Progenitor cell of endocrine pancreas (in vitro differentiated cells): ENCODE measurements at places on chromosomes 4 and X. TPM values are rescaled to one million over a fixed set of nuclear protein-coding genes. Genes with fewer than 3 reads are reported as not detected.

DNA sequence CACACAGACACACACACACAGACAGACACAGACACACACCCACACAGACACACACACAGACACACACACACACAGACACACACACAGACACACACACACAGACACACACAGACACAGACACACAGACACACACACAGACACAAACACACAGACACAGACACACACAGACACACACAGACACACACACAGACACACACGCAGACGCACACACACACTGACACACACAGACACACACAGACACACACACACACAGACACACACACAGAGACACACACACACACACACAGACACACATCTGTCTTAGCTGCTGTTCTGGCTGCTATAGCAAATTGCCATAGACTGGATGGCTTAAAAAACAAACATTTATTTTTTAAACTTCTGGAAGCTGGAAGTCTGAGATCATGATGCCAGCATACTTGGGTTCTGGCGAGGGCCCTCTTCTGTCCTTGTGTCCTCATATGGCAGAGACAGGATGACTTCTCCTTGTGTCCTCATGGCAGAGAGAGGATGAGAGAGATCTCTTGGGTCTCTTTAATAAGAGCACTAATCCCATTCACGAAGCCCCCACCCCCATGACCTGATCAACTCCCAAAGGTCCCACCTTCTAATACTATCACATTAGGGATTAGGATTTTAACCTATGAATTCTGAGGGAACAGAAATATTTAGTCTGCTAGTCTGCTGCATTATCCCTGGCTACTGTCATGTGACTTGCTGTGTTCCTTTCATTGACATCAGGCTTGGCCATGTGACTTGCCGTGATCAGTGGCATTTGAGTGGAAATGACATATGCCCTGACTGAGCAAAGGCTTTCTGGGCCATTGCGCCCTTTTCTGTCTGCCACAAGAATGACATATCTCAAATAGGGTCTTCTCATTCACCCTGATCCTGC lies 32.7 kb upstream of the RASGEF1B start:
- no peaks in the 10 kb centered on the region for H3K36me3 ChIP-seq
- peaks cover 10% of the 10 kb centered on the region for H3K27me3 ChIP-seq
- no peak overlapping the region for H3K27ac ChIP-seq
- no peak for DNase-seq
- H3K4me3 ChIP-seq, result no peak overlapping the region
- no peaks in the 10 kb centered on the region for H3K4me1 ChIP-seq

GRCh38 chrX:43644124-43644701 lies 11.9 kb upstream of the MAOA start:
- no peaks in the 10 kb centered on the region for H3K36me3 ChIP-seq
- H3K27ac ChIP-seq, result no peak overlapping the region
- no peaks in the 10 kb centered on the region for H3K27me3 ChIP-seq
- DNase-seq, result no peak
- no peak overlapping the region for H3K4me3 ChIP-seq

The KLB gene
- total RNA-seq, result 0.36 and 0.43 TPM in 2 replicates

The PHKA2 gene
- 65.9 and 71.6 TPM in 2 replicates for total RNA-seq

The MAGEA10 gene
- not detected in 2 replicates for total RNA-seq

- H3K36me3 ChIP-seq, result peaks cover 2% of the 10 kb centered on the region
- DNase-seq, result no peak
- no peak overlapping the region for H3K27ac ChIP-seq
- H3K27me3 ChIP-seq, result no peaks in the 10 kb centered on the region
- no peaks in the 10 kb centered on the region for H3K4me1 ChIP-seq
Measured at GRCh38 chr4:16472537-16472936, 246.3 kb upstream of the TAPT1 start.

DNA sequence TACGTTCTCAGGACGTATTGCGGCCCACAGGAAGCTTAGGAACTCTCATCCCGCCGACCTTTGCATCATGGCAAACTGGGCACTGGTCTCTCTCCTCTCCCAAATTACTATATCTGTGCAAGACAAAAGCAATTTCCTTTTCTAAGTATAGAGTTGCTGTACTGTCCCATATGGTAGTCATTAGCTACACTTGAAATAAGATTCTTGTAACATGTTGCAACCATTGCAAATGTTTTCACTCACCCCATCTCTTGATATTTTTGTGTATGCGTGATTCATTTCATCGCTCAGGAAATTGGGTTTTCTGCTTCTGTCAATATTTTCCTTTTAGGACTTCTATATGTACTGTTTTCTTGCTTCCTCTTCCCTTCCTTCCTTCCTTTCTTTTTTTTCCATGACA lies 15.7 kb downstream of the ARMCX6 start:
- H3K27me3 ChIP-seq, result peaks cover under 1% of the 10 kb centered on the region
- no peak overlapping the region for H3K27ac ChIP-seq
- H3K4me1 ChIP-seq, result peaks cover 20% of the 10 kb centered on the region

DNA sequence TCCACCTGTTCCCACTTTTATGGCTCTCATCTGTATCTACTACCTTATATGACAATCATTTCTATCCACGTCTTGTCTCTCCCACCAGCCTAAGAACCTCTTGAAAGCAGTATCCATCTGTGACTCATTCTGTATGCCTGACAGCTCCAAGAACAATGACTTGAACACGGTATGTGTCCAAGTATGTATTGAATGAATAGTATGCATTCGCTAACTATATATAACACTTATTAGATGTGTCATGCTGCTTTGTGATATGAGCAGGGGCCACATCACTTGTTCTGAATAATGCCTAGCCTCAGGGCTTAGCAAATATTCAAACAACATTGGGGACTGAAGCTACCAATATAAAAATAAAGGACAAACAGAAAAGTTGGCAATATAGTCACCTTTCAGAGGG lies 4.9 kb downstream of the OPHN1 start:
- no peak overlapping the region for H3K4me3 ChIP-seq
- H3K27me3 ChIP-seq, result no peaks in the 10 kb centered on the region
- no peak overlapping the region for H3K27ac ChIP-seq

DNA sequence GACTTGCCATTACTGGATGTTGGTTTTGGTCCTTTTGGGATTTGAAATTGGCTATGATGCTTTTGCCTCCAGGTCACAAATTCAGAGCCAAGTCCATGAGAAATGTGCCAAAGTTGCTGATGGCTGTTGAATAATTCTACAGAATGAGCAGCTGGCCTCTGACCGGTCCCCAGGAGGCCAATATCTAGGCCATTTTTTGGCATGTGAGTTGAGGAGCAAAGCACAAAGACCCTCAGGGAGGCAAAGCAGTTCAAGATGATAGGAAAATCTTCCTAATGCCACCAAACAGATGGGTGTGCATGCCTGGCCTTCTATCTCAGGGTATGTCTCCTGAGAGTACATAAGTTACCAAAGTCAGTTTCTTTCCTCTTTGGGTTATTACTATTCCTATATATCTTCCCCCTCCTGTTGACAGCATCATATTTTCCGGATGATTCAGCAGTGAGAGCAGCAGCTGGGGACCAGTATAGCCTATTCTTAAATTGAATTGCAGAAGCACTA lies 44.4 kb downstream of the SEL1L3 start:
- H3K4me1 ChIP-seq, result peaks cover 13% of the 10 kb centered on the region
- no peak overlapping the region for H3K4me3 ChIP-seq
- DNase-seq, result no peak
- H3K27me3 ChIP-seq, result no peaks in the 10 kb centered on the region
- H3K27ac ChIP-seq, result no peak overlapping the region

GRCh38 chrX:92351511-92351910 lies 572.3 kb downstream of the PCDH11X start:
- H3K4me1 ChIP-seq, result no peaks in the 10 kb centered on the region
- no peak for DNase-seq
- no peak overlapping the region for H3K27ac ChIP-seq
- H3K4me3 ChIP-seq, result no peak overlapping the region
- no peaks in the 10 kb centered on the region for H3K27me3 ChIP-seq

DNA sequence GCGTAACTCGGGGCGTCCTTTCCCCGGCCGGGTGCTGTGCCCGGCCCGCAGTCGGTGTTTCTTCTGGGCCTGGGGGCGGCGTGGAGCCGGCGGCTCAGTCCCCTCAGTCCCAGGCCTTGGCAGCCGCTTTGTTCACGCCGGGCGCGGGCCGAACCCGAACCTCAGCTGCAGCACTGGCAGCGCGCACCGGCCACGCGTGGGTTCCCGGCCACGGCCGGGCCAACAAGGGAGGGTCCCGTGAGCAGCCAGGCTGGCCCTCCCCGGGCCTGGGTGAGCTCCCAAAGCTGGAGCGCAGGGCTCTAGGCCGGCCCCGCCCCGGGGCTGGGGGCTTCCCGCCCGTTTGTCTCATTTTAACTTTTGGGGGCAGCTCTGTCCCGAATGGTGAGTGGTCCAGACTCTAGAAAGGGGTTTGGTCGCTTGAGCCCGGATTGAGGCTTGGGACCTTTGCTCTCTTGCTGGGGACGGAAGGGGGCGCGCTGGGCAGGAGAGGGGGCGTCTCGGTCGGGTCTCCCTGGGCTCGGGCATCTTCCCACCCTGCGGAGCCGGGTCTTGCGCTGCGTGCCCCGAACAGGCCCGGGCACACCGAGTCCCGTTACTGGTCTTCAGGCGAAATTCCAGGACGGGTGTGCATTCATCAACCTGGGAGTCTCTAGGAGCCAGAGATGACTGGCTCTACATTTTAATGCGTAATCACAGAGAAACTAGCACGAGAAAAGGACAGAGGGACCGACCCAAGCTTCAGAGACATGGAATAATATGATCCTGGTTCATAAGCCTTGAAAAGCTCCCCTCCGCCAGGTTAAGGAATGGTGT lies 177.1 kb downstream of the CBR4 start:
- H3K36me3 ChIP-seq, result peaks cover 6% of the 10 kb centered on the region
- H3K4me1 ChIP-seq, result peaks cover 7% of the 10 kb centered on the region
- peak overlapping the region; percentile 89 for H3K4me3 ChIP-seq
- peaks cover 15% of the 10 kb centered on the region for H3K27me3 ChIP-seq

- H3K4me3 ChIP-seq, result no peak overlapping the region
- no peaks in the 10 kb centered on the region for H3K27me3 ChIP-seq
- no peaks in the 10 kb centered on the region for H3K4me1 ChIP-seq
- no peak for DNase-seq
- H3K27ac ChIP-seq, result no peak overlapping the region
Measured at GRCh38 chrX:51192104-51192503, 140.5 kb upstream of the NUDT10 start.

DNA sequence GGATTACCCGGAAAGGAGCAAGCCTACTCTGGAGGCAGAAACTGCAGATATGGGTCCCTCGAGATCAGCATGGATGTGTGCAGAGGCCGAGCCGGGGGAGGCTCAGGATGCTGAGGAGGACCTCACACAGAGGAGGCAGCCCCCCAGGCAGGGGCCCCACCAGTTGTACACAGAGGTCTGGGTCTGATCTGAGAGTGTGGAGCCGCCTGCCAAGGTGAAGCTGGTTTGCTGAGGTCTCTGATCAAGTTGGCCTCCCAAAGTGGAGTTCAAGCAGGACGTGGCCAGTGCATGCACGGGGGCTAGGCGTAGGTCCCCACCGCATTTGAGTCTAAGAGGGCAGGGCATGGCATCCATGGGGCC lies 35.0 kb downstream of the ACOX3 start:
- no peaks in the 10 kb centered on the region for H3K27me3 ChIP-seq
- H3K27ac ChIP-seq, result no peak overlapping the region
- peaks cover 19% of the 10 kb centered on the region for H3K36me3 ChIP-seq
- H3K4me3 ChIP-seq, result no peak overlapping the region

DNA sequence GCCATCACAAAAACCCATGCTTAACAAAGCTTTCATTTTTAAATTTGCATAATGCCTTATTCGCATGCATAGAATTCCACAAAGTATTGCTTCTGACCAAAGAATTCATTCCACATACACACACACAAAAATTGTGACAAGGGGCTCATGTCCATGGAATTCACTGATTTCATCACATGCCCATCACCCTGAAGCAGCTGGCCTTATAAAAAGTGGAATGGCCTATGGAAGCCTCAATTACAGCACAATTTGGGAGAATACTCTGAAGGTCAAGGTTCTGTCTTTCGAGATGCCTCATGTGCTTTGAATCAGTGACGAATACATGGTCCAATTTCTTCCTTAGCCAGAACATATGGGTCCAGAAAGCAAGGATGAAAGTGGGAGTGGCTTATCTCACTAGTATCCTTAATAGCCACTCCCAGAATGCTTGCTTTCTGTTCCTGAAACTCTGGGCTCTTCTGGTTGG lies 165.7 kb downstream of the KDR start:
- H3K4me1 ChIP-seq, result no peaks in the 10 kb centered on the region
- no peak overlapping the region for H3K4me3 ChIP-seq
- H3K36me3 ChIP-seq, result no peaks in the 10 kb centered on the region
- peaks cover 10% of the 10 kb centered on the region for H3K27me3 ChIP-seq
- H3K27ac ChIP-seq, result no peak overlapping the region
- DNase-seq, result no peak

DNA sequence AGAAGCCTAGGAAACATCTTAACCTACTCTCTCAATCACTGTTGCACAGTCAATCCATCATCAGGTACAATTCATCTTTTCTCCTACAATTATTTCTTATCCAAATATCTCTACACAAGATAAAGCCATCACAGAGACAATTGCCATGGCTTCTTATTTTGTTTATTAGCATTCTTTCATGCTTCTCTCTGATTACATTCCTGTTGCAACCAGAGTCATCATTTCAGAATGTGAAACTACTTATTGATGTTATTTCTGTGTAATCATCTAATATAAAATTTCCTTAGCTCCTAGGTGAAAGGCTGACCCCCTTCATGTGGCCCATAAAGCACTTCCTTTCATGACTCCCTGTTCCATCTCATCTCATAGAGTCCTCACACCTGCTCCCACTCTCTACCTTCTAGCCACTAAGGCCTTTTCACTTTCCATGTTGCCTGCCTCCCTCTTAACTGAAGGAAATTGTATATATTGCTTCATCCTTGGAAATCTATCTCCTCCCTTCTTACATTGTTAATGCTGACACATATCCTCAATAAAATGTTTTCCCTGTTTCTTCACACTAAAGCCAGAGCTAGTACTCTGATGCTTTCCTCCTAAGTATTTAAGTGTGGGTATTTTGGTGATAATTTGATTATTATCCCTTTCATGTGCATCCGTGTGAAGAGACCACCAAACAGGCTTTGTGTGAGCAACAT lies 829.9 kb downstream of the FAT4 start:
- no peaks in the 10 kb centered on the region for H3K4me1 ChIP-seq
- H3K36me3 ChIP-seq, result peaks cover 1% of the 10 kb centered on the region
- no peak for DNase-seq
- no peak overlapping the region for H3K27ac ChIP-seq
